ENCODE measurements at places on chromosomes 6 and 20.

DNA sequence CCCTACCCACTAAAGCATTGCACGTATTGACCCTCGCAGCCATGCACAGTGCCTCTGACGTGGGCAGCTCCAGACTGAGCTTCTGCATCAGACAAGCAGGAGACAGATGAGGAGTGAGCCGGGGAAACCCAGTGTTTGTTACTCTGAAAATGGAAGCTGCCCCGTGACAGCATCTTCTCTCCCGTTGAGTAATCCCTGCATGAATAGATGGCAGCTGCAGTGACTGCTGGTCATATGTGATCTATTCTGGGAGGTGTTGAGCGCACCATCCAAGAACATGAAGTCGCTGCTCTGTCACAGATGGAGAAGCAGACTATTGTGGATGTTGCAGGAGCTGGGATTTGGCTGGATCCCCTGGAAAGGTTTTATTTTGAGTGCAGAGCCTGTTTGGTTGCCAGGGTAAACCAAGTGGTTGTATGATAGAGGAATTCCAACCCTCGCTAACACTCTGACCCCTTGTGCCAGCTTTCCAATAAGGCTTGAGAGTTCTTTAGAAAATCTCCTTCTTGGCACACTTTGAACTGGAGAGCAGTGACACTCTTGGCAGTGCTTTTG is 242.2 kb downstream of the NRN1 start:
- no peak for DNase-seq

DNA sequence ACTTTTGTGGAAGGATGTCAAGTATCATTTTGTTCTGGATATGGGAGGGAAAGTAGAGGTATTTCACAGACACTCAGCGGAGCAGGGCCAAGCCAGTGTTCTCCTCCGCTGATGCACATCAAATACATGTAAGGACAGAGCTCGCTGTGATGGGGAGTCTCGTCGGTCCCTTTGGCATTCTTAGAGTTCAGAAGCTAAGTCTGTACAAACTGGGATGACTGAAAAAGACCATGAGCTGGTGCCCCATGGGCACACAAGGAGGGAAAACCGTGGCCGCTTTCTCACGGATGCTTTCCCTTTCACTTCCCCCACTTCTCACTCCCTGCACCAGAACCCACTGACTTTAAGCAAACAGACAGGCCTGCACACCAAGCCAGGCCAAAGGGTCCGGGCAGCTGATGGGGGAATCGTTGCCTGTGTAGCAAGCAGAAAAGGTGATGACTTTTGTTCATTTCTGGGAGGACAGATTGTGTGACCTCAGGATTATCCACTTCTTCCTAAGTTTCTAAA is 27.7 kb upstream of the MPC1 start:
- DNase-seq: no peak

DNA sequence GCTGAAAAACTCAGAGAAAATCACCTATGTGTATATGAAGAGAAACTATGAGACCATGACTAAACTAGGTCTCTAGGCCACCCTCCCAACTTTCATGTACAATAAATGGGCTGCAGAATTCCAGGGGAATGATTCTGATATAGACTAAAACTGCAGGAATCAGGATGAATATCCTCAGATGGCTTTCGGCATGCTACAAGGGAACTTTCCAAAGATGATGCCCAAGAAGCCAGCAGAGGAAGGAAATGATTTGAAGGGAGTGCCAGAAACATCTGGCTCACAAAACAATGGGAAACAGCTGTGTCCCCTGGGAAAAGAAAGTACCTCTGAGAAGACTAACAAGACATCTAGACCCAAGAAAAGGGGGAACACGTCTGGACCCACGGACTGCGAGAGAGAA is 41.1 kb downstream of the PLN start:
- no peak for DNase-seq

GRCh38 chr6:16228709-16229665 is 9.4 kb upstream of the GMPR start:
- no peak for DNase-seq

- no peak for DNase-seq
Observed at GRCh38 chr6:138115201-138115600, 8.0 kb upstream of the PERP start.

- DNase-seq: no peak
Observed at GRCh38 chr6:43788301-43788700, 18.3 kb downstream of the VEGFA start.

- no peak for DNase-seq
Observed at GRCh38 chr20:43009532-43009931, 180.2 kb downstream of the PTPRT start.

GRCh38 chr6:89290401-89291155 is 24.5 kb downstream of the GABRR2 start:
- DNase-seq: no peak
